ENCODE measurements at places on chromosomes 11 and 22.
A peak's percentile ranks its signal among the peaks of the same experiment; 100 is the strongest.

- H3K4me3 ChIP-seq = no peak overlapping the region
- H3K4me1 ChIP-seq = peaks cover 19% of the 10 kb centered on the region
- H3K27ac ChIP-seq = no peak overlapping the region
- peaks cover 31% of the 10 kb centered on the region for H3K36me3 ChIP-seq
- no peaks in the 10 kb centered on the region for H3K27me3 ChIP-seq
- DNase-seq = no peak
Measured at GRCh38 chr11:74162681-74163467, 7.9 kb downstream of the C2CD3 start.

GRCh38 chr11:65474864-65475263 is 24.0 kb upstream of the MALAT1 start:
- H3K4me3 ChIP-seq = peak overlapping the region; percentile 22
- H3K36me3 ChIP-seq = peaks cover 6% of the 10 kb centered on the region
- H3K4me1 ChIP-seq = peaks cover 38% of the 10 kb centered on the region
- DNase-seq = no peak
- H3K27ac ChIP-seq = peak overlapping the region; percentile 34

GRCh38 chr11:63985812-63986155 is 454 bp upstream of the OTUB1 start:
- peaks cover 15% of the 10 kb centered on the region for H3K36me3 ChIP-seq
- H3K27me3 ChIP-seq = no peaks in the 10 kb centered on the region
- H3K4me3 ChIP-seq = peak overlapping the region; percentile 92
- H3K4me1 ChIP-seq = peaks cover 26% of the 10 kb centered on the region
- H3K27ac ChIP-seq = peak overlapping the region; percentile 95
- peak; percentile 79 for DNase-seq

GRCh38 chr22:44567846-44568493 is 69.9 kb upstream of the RTL6 start:
- H3K27ac ChIP-seq = no peak overlapping the region
- H3K4me3 ChIP-seq = no peak overlapping the region
- peak; percentile 33 for DNase-seq
- H3K4me1 ChIP-seq = no peaks in the 10 kb centered on the region
- no peaks in the 10 kb centered on the region for H3K27me3 ChIP-seq

DNA sequence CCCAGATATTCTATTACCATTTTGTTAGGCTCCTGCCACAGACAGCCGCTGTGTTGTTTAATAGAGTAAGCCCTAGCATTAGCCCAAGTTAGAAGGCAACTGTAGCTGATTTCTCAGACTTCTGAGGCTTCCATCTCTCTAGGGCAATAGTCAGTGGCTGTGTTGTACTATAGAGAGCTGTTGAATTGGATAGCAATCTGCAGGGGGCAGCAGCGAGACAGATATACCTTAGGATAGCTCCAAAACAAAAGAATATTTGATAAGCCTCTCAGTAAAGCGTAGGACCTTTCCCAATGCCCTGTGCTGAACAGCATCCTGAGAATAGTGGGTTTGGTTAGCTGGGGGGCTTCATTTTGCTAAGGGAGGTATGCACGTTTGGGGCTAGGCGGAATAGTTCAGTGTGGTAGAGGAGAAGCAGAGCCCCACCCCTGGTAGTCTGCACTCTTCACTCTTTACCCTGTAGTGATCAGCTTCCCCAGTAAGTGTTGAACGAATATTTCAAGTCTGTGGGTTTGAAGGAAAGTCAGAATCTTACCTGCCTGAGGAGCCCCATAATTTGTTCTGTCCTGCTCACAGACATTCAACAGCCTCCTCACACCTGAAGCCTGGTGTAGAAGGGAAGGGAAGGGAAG is 515.1 kb downstream of the INSC start:
- H3K36me3 ChIP-seq = no peaks in the 10 kb centered on the region
- no peak overlapping the region for H3K27ac ChIP-seq
- no peak for DNase-seq
- H3K4me3 ChIP-seq = no peak overlapping the region

DNA sequence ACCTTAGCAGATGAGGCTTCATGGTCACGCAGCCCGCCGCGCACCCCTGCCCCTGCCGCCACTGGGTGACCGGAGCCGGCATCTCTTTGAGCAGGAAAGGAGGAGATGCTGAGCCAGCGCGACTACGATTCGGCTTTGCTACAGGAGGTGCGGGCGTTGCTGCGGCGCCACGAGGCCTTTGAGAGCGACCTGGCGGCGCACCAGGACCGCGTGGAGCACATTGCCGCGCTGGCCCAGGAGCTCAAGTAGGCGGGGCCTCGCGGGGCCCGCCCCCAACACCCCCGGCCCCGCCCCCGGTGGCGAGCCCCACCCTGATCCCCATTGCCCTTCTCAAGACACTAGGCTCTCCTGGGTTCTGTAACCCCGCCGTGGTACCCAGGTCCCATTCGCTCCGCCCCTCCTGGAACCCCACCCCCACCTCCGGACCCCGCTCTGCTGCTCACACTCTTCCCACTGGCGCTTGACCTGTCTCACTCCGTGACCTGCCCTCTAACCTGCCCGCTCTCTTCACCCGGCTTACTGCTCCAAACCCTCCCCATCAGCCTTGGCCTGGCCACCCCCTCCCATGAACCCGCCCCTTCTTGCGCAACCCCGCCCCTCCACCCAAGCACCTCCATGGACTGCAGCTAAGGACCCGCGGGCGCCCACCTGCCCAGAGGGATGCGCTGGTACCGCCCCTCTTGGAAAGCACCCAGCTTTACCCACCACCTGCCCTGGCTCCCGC is 9.1 kb downstream of the CTSF start:
- no peaks in the 10 kb centered on the region for H3K4me1 ChIP-seq
- H3K27me3 ChIP-seq = peaks cover 26% of the 10 kb centered on the region
- no peaks in the 10 kb centered on the region for H3K36me3 ChIP-seq
- no peak overlapping the region for H3K4me3 ChIP-seq
- DNase-seq = peak; percentile 41

GRCh38 chr11:130314750-130315285 is at the start of gene ZBTB44:
Gene ZBTB44 (minus strand): TSS chr11:130314917. CDS start chr11:130261873, 53,044 bp downstream.
- H3K27me3 ChIP-seq = no peaks in the 10 kb centered on the region
- H3K27ac ChIP-seq = peak within 1 kb of the TSS; percentile 96
- DNase-seq = peak; percentile 87

DNA sequence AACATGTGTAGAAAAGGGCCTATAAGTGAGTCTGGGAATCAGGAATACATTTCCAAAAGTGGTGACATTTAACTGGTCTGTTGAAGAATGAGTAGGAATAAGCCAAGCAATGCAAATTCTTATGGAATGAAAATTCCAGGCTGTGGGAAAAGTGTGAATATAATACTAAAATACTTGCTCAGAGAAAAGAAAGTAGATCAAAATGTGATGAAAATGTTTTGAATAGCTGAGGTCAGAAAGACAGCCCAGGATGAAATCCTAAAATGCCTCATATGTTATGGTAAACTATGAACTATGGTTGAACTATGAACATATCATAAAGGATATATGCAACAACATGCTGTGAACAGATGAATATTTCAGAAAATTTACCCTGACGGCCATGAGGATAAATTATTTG is 688.3 kb upstream of the FAT3 start:
- H3K27ac ChIP-seq = no peak overlapping the region
- no peak for DNase-seq
- no peaks in the 10 kb centered on the region for H3K36me3 ChIP-seq
- no peaks in the 10 kb centered on the region for H3K4me1 ChIP-seq
- no peak overlapping the region for H3K4me3 ChIP-seq

DNA sequence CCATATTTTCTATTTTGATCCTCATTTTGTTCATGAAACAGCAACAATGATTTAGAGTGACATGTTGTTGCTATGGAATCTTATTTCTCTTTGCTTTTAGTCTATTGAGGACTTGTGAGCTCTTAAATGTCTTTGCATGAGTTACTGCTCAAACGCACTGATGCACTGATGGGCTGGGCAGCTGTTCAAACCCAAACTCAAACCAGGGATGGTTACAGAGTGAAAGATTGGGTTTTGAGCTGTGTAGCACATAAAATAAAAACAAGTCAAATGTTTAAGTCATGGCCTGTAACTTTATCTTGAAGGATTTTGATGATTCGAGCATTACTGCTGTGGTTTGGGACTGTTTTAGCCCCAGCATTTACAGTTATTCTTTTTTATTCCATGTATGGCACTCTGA is 20.1 kb upstream of the NCAM1 start:
- H3K4me1 ChIP-seq = no peaks in the 10 kb centered on the region
- H3K27ac ChIP-seq = no peak overlapping the region
- DNase-seq = no peak

- no peak for DNase-seq
- no peaks in the 10 kb centered on the region for H3K4me1 ChIP-seq
- H3K4me3 ChIP-seq = no peak overlapping the region
- no peaks in the 10 kb centered on the region for H3K36me3 ChIP-seq
- H3K27me3 ChIP-seq = no peaks in the 10 kb centered on the region
Measured at GRCh38 chr11:132064987-132065620, 694.7 kb downstream of the NTM start.

- DNase-seq = no peak
- peaks cover 54% of the 10 kb centered on the region for H3K27me3 ChIP-seq
- no peak overlapping the region for H3K27ac ChIP-seq
- no peaks in the 10 kb centered on the region for H3K36me3 ChIP-seq
- H3K4me1 ChIP-seq = peaks cover 4% of the 10 kb centered on the region
- no peak overlapping the region for H3K4me3 ChIP-seq
Measured at GRCh38 chr11:1598816-1599215, 722 bp upstream of the KRTAP5-2 start.

- peaks cover 21% of the 10 kb centered on the region for H3K4me1 ChIP-seq
- no peaks in the 10 kb centered on the region for H3K27me3 ChIP-seq
- peaks cover 2% of the 10 kb centered on the region for H3K36me3 ChIP-seq
Measured at GRCh38 chr11:1864831-1865665, 12.2 kb downstream of the LSP1 start.

DNA sequence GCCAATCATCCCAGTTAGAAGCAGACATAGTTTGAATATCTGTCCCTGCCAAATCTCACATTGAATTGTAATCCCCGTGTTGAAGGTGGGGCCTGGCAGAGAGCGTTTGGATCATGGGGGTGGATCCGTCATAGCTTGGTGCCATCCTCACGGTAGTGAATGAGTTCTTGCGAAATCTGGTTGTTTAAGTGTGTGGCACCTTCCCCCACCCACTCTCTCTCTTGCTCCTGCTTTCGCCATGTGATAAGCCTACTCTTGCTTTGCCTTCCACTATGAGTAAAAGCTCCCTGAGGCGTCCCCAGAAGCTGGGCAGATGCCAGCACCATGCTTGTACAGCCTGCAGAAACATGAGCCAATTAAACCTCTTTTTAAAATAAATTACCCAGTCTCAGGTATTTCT is 5.0 kb upstream of the CCDC81 start:
- peaks cover 2% of the 10 kb centered on the region for H3K36me3 ChIP-seq
- no peak overlapping the region for H3K4me3 ChIP-seq

DNA sequence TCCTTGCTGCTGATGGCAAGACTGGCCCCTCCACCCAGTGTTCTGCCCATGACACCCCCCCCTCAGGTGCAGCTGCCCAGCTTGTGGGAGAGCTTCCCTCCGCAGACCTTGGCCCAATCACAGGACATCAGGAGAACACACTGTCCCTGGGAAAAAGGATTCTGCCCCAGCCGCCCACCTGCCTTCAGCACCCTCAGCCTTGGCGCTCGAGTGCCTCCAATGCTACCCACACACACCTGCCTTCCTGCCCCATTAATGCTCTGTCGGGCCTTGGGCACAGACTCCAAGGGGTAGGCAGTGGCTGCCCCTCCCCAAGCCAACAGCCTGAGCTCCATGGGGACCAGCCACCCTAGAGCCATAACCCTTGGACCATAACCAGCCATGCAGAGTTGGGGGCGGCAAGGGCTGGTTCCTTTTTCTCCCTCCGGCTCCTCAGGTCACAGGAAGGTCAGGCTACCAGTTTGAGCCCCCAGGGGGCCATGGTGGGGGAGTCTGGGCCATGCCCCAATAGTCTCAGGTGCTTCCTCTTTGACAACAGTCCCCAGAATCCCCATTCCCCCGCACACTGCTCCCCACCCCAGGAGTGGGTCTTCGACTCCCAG is 1.3 kb upstream of the ZNF70 start:
- peak overlapping the region; percentile 75 for H3K4me3 ChIP-seq
- peaks cover 9% of the 10 kb centered on the region for H3K4me1 ChIP-seq
- no peaks in the 10 kb centered on the region for H3K36me3 ChIP-seq
- DNase-seq = no peak

DNA sequence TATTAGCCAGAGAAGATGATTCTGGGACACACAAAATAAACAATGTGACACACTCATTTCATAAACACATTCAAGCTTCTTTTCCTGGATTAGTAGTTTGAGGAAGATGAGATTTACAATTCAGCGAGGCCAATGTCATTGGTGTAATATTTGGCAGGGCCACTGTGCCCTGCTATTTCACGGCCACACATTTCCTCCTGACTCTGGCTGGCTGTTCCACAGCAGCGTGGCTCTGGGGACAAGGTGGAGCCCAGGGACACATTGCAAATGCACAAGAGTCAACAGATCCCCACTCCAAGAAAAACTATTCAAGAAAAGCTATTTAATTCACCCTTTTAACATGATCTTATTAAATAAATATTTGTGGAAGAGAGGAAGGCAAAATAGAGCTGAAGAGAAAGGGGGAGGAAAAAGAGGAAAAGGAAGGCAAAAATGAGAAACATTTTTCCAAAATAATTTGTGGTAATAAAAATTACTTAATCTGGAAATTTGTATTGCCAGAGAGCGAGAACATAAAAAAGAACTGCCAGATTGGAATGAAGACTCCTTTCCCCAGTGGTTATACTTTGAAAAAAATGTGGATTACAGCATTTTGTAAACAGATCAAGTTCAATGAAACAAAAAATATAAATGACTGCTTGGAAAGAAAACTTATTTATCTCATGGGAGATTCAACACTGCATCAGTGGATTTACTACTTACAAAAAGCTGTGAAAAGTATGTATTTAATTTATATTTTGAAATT is 27.1 kb downstream of the NXPE2 start:
- H3K36me3 ChIP-seq = no peaks in the 10 kb centered on the region
- no peaks in the 10 kb centered on the region for H3K27me3 ChIP-seq
- H3K4me1 ChIP-seq = no peaks in the 10 kb centered on the region
- no peak overlapping the region for H3K27ac ChIP-seq

DNA sequence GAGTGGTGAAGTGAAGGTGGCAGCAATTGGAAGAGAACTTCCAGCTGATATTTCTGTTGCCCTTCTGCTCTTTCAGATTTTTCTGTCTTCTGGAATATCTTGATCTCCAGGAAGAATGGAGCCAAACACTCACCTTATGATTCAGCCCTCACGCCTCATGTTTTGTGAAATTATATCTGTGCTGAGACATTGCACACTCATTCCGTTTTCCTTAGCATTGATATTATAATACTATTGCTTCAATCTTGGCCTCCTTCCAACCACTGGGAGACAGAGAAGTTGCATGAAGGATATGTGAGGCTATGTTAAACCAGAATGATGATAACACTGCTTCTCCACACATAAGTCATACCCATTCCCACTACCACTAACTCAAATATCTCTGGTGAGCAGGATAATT is 177.9 kb downstream of the ETS1 start:
- no peak overlapping the region for H3K4me3 ChIP-seq
- peaks cover 11% of the 10 kb centered on the region for H3K36me3 ChIP-seq

DNA sequence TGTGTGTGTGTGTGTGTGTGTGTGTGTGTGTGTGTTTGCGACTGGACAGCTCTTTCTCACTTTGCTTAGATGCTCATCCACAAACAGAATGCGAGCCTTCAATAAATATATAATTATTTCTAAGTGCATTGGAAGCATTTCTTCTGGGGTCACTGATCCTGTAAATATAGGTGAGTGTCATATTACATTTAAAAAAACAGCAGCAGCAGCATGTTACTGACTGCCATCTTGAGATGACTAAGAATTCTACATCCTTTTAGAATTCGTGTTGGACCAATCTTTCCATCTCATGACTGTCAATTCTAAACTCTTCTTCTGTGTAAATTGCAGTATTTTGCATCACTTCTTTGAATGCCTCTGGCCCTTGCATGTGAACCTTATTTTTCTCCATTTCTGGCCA is 238.0 kb upstream of the DDI1 start:
- DNase-seq = no peak
- no peak overlapping the region for H3K27ac ChIP-seq
- no peaks in the 10 kb centered on the region for H3K36me3 ChIP-seq
- no peaks in the 10 kb centered on the region for H3K4me1 ChIP-seq
- peaks cover 3% of the 10 kb centered on the region for H3K27me3 ChIP-seq
